DMS153 (cell line): ENCODE measurements at places on chromosomes 16 and 17.
A peak's percentile ranks its signal among the peaks of the same experiment; 100 is the strongest.

- no peak for DNase-seq
Measured at GRCh38 chr16:62869837-62870236, 833.6 kb upstream of the CDH8 start.

- DNase-seq: no peak
Measured at GRCh38 chr17:18190628-18191235, 7.1 kb downstream of the ALKBH5 start.

- DNase-seq: no peak
Measured at GRCh38 chr17:73096866-73097265, 4.4 kb upstream of the SLC39A11 start.

DNA sequence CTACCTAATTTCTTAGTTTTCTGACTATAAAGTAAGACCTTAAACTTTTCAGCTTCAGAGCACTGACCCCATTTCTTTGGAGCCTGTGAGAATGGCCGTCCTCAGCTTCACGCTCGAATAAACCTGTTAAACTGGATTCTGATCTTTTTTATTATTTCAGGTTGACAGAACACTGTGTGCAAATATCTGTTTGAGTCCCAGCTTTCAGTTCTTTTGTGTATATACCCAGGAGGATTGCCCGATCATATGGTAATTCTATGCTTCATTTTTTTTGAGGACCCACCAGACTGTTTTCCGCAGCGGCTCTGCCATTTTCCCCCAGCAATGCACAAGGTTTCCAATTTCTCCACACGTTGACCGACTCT lies 19.8 kb upstream of the KCNH6 start:
- DNase-seq: peak; percentile 74

DNA sequence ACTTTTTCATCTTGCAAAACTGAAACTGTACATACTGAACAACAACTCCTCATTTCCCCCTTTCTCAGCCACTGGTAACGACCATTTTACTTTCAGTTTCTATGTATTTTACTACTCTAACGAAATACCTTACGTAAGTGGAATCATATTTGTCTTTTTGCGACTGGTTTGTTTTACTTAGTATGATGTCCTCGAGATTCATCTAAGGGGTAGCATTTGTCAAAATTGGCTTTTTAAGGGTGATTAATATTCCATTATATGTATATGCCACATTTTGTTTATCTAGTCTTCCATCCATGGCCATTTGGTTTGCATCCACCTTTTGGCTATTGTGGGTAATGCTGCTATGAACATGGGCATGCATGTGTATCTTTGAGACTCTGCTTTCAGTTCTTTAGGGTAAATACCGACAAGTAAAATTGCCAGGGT lies 10.4 kb downstream of the KPNB1 start:
- no peak for DNase-seq
